ENCODE measurements at places on chromosomes 4 and X.

DNA sequence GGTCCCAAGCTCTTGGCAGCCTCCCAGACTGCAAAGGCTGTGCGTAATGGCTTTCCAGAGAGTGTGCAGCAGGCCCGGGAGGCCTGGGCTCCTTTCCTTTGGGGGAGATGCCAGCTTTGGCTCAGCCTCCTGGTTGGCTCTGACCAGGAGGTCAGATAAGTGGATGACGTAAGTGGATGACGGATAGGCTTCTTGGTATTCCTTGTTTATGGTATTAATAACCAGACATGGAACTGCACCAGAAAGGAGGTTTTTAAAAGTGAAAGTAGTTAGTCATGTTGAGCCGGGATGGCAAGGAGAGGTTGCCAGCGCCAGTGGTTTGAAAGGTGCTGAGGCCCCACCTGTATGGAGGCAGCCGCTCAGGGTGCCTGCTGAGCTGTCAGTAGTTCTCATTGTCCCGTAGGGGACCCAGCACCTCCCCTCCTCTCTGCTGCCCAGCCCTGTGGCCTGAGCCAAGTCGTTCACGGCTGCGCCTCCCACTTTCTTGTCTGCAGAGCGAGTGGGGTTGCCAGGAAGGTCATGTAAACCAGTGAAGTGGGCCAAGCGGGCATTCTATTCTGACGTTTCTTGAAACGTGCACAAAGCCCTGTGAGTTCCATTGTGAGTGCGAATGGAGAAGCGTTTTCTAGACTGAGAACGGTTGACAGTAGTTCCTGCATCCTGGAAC lies 28.7 kb upstream of the STOX2 start:
- peak; percentile 88 for DNase-seq

DNA sequence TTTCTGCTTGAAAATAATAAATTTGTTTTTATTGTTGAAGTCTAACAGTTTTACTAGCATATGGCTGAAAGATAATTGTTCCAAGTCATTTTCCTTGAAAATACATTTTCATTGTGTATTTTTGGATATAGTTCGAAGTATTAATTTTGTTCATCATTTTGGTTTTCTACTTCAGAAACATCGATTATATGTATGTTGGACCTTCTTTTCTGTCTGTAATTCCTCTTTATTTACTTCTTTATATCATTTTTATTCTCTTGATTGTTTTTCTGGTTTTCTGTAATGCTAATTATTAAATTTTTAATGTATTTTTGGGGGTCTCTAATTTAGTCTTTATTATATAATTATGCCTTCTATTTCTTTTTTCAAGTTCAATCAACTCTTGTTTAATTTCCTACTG lies 407.1 kb upstream of the FRG1 start:
- no peak for DNase-seq

DNA sequence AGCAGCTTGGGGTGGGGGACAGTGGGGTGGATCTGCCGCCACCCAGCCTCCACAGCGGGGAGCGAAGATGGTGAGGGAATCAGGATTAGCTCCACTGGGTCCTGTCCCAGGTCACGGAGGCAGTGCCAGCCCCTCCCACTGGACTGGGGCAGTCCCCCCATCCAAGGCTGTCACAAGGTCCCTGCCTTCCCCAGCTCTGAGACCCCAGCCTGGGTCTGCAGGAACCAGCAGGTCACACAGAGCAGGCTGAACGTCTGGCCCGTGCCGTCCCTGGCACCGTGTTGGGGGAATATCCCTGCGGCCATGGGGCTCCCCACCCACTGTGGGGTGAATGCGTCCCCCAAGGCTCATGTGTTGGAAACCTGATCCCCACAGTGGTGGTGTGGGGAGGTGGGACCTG lies 62.6 kb downstream of the FAM53A start:
- DNase-seq = no peak

GRCh38 chrX:1564750-1565683 lies 26.4 kb upstream of the AKAP17A start:
- no peak for DNase-seq

GRCh38 chrX:9853307-9853706 lies 67.1 kb downstream of the SHROOM2 start:
- DNase-seq = no peak

Data from SK-N-SH (cell line).